GM13976 (cell line): ENCODE measurements at places on chromosomes 16 and 17.

GRCh38 chr17:76547183-76547641, 7.4 kb downstream of the PRCD start:
- peak; percentile 78 for DNase-seq

GRCh38 chr17:80858301-80859001, 133.2 kb upstream of the CHMP6 start:
- no peak for DNase-seq

- DNase-seq, result no peak
Observed at GRCh38 chr17:78910497-78911284, 7.7 kb upstream of the CEP295NL start.

DNA sequence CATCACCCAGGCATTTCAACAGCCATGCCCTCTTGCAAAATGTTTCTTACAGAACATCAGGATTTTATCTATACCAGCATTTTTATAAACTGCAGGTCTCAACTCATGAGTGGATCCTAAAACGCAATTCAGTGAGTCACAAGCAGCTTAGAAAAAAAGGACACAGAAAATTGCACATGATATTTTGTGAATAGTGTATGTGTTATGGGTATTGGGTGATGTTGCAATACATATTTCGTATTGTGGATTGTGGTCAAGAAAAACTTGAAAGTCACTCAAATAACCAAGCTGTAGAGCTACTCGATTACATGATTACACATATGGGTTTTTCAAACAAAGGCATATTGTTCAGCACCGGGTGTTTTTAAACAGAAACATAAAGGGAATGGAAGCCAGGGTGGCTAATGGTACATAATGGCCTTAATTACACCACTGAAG, 1.4 kb downstream of the WIPI1 start:
- DNase-seq, result no peak

- DNase-seq, result no peak
Observed at GRCh38 chr16:5852151-5852550, 754.6 kb upstream of the EEF2KMT start.

DNA sequence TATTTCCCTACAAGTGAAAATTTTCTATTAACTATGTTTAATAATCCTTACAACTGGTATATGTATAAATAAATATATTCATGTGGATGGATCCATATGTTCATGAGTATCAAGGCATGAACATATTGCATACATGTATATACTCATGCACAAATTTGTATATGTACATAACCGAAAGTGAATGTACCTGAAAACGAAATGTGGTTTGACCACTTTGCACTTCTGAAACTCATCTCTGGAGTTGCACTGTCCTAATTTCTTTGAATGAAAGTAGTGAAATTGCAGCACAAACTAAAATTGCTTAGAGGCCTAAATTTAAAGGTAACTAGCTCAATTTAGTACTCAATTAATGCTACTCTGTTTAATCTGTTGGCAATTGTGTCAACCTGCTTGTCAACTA, 27.4 kb upstream of the GNAO1 start:
- DNase-seq, result no peak

- no peak for DNase-seq
Observed at GRCh38 chr17:76983075-76983775, 115.0 kb downstream of the MGAT5B start.

DNA sequence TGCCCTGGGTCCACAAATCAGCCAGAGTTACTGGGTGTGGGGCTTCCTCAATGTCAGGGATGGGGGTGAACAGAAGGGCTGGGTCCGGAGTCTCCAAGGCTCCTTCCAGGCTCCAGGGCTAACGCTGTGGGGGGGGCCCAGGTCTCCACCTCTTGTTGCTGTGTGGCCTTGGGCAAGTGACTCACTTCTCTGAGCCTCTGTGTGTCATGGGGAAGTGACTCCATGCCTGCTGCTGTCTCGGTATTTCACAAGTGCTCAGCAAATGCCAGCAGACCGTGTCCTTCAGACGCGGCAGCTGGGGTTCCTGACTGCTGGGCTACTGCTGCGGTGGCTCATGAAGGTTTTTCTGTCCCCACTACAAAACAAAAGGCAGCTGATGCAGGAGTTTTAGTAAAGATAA, 26.6 kb downstream of the JPH3 start:
- no peak for DNase-seq

GRCh38 chr17:67525239-67526135, 148.4 kb downstream of the PITPNC1 start:
- DNase-seq, result no peak

GRCh38 chr17:39916918-39917317, 1.5 kb downstream of the GSDMB start:
- DNase-seq, result no peak

- peak; percentile 49 for DNase-seq
Observed at GRCh38 chr17:59641799-59642484, 22.2 kb downstream of the CLTC start.

- DNase-seq, result no peak
Observed at GRCh38 chr16:85176541-85177447, 64.5 kb upstream of the CIBAR2 start.

DNA sequence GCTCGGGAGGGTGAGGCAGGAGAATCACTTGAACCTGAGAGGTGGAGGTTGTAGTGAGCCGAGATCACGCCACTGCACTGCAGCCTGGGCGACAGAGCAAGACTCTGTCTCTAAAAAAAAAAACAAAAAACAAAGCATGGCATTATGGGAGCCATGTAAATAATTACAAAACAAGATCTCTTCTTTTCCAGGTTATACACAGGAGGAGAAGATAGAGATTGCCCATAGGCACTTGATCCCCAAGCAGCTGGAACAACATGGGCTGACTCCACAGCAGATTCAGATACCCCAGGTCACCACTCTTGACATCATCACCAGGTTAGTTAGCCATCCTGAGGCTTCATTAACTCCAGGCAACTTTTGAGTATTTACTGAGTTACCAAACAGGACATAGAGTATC, 52.1 kb upstream of the ABCC11 start:
- DNase-seq, result no peak

GRCh38 chr16:19210280-19210924, 42.4 kb downstream of the SYT17 start:
- peak; percentile 66 for DNase-seq

- no peak for DNase-seq
Observed at GRCh38 chr16:48408688-48409087, 23.5 kb upstream of the SIAH1 start.

DNA sequence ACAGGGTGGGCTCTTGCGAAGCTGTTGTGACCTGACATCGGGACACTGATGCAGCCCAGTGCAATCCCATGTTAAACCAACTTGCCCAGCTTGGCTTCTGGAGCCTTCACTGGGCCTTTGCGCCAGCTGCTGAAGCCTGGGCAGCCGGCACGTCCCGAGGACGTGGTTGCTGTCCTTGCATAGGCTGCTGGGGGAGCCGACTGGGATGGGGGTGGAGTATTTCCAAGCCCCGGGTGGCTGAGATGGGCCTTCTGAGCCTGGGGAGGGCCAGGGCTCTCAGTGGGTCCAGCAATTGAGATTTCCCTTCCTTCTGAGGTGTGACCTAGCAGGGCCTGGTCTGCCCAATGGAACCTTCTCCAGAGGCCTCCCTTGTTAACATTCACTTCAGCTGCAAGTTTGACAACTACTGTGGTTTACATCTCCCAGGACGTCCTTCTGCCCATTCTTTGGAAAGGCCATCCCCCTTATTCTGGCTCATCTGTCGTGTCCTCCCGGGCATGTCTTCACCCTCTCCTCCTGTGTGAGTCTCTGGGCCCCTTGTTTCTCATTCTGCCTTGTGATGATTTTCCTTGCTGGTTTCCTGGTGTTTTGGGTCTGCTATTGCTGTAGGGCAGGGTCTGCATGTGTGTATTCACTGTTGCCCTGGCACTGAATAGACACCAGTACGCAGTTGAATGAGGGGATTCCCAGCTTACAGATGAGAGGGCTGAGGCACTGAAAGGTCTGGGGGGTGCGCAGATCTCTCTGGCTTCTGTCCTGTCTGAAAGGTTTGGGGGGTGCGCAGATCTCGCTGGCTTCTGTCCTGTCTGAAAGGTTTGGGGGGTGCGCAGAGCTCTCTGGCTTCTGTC, 34.4 kb downstream of the HAPSTR1 start:
- DNase-seq, result no peak

DNA sequence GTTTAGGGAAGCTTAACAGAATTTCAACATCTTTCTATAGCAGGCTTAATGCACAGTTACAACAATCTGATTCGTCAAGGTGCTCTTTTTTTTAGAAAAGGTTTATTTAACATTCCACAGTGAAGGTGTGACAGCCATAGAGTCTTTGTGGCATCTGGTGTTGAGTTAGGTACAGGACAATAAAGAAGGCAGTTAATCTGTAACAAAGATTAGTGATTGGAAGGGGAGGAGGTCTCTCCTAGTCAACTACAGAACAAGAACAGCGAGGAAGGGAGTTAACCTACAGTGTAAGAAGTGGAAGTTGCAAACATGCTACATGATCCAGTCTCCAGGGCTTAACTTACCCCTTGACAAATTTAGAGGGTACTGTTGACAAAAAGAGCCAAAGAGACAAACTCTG, 3.0 kb upstream of the ZDHHC7 start:
- DNase-seq, result no peak

DNA sequence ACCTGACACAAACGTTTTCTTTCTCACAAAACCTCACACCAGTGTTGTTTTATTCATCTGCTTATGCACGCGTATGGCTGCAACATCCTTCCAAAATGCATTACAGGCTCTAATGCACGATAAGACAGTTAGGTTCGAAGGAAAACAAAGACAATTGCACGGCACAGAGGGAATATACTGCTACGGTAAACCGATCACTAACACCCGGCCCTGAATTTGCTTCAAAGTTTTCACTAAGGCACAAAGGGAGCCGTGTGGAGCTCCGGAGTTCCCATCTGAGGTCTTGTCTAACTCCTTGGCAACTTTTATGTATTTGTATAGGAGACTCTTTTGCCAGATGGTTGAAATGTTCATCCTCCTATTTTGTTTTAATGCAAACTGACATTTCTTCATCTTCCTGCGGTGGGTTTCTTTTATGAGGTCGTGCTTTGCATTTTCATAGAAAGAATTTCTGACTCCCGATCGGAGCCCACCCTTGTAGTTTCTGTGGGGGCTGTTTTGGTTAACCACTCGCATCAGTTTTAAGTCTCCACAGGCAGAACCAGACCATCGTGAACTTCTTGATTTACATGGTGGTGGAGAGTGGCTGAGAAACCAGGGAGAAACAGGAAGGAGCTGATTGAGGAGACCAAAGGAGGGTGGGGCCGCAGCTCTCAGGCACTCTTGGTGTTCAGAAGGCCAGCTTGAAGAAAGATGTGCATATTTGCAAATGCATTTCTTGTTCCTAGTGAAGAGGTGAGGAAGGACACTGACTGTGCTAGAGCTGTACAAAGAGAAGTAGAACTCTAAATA, 516.8 kb downstream of the MAF start:
- no peak for DNase-seq
